HTR-8/SVneo (cell line): ENCODE measurements at places on chromosomes 1 and 21.

- DNase-seq: no peak
Observed at GRCh38 chr1:212470059-212470458, 37.3 kb downstream of the NENF start.

DNA sequence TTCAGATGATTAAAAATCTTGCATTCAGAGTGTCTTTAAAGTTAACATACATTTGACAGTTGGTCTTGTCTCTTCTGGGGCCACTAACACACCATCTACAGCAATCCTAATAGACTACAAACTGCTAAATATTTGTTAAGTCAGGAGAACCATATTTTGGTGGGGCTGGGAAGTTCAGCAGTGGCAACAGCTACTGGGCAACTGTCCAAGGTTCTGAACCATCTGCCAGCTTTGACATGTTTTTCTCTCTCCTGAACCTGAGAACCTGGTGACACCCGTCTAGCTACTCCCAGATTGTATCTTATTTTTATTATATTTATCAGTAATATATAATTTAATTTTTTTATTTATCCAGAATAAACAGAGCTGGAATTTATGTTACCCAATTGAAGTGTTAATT, 199.0 kb upstream of the DPYD start:
- DNase-seq: no peak

GRCh38 chr1:110265186-110265585, 55.1 kb downstream of the KCNC4 start:
- no peak for DNase-seq

DNA sequence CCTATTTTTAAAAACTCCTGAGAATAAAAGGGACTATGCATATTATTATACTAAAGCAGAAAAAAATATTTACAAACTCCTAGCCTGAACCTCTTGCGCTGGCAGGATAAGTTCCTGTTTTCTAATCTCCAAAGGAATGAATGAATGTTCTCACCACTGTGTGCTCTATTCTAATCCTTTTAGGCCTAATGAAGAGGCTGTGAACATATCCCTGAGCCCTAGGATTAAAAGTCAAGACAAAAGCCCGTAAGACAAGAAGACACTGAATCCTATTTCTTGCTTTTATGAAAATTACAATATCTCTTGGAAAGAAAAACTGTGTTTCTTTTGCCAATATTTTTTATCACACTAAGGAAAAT, 317.5 kb downstream of the HHAT start:
- no peak for DNase-seq

- DNase-seq: no peak
Observed at GRCh38 chr1:86247597-86248279, 91.2 kb upstream of the COL24A1 start.

GRCh38 chr1:197388801-197389200, 120.7 kb downstream of the CRB1 start:
- no peak for DNase-seq

- no peak for DNase-seq
Observed at GRCh38 chr1:194903524-194903923, 1704.7 kb downstream of the KCNT2 start.

DNA sequence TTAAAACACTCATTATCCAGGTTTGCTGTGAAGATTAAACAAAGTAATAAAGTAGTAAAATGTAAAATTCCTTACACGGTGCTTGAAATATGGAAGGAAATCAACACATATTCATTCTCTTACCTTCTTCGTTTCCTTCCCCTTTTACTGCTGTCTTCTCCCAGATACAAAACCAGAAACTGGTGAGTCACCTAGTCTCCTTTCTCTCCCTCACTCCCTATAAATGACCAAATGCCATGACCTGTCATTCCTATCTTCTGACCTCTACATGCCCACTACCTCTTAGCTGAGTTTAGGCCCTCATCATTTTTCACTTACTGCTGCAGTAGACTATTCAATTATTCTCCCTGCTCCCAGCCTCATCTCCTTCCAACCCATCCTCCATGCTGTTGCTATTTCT, 4.3 kb upstream of the NR1I3 start:
- no peak for DNase-seq
